NCI-H1436 (cell line): ENCODE measurements at places on chromosomes 11 and 22.

GRCh38 chr11:78192223-78192719, 3.6 kb downstream of the USP35 start:
- no peak for DNase-seq

- DNase-seq = no peak
Observed at GRCh38 chr11:20048707-20049106, 111.6 kb downstream of the DBX1 start.

DNA sequence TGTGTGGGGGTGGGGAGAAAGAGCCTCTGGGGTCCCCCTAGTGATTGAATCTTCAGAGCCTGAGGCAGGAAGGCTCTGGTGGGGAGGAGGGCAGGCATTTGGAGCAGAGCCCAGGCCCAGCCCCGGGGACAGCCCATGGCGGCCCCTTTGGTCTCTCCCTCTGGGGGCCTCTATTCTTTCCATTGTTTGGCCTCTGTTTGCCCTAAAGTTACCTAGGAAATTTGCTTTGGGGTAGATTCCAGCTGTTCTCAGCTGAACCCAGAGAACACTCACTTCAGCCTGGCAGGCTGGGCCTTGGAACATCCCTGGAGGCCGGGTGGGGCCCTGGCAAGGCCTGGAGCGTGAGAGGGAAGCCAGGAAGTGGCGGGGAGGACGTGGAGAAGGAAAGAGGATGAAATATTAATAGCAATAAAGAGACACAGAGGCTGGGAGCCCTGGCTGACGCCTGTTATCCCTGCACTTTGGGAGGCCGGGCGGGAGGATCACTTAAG, 22.9 kb upstream of the A4GALT start:
- no peak for DNase-seq

- DNase-seq = no peak
Observed at GRCh38 chr22:42623301-42623751, 8.6 kb upstream of the POLDIP3 start.

DNA sequence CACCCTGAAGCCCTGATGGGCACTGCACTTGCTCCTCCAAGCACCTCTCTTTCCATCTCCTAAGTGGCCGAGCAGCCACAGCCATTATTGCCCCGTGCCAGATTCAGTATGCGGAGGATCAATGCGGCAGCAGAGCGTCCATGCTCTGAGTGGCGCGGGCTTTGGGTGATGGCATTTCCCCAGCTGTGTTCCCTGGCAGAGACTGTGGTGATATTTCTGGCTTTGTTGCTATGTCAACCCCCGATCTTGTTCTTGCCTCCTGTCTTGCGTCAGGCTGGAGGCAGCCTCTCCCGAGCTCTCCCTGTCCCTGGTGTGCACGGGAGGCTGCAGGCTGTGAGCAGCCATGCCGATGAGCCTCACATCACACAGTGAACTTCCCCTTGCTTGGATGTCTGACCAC, 1018.6 kb downstream of the TBC1D22A start:
- no peak for DNase-seq

DNA sequence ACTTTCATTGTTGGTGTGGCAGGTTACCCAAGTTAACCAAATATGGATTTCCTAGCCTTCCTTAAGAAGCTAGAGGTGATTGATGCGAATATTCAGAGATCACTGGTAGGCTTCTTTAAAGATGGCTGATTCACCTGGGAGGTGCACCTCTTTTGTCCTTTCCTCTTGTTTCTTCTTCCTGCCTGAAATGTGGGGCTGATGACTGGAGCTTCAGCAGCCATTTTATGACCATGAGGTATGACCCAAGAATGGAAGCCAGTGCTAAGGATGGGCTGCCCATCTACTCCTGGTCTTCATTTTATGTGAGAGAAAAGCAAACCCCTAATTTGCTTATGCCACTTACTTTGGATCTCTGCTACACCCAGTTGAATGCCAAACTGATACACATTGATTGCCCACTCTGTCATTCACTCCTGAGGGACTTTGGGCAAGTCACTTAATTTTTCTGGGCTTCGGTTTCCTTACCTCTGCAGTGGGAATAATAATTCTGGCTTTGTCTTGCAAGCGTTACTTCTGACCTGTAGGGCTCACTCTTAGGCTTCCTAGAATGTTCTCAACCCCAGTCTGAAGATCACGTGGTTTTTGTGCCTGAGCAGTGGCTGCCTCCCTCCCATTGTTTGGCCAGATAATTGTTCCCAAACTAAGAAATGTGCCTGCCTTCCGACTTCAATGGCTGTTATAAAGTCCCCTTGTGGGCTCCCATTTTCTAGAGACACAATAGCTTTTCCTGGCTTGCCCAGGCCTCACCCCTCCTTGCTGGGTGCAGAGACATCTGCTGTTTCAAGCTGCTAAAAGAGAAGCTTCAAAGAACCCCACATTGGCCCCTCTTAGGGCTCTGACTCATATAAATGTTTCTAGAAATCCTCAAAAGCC, 243.1 kb downstream of the ST3GAL4 start:
- DNase-seq = no peak

GRCh38 chr11:95908826-95909225, 15.1 kb downstream of the MTMR2 start:
- DNase-seq = no peak

- DNase-seq = no peak
Observed at GRCh38 chr22:46145896-46146295, 4.4 kb upstream of the PPARA start.

GRCh38 chr22:17969701-17970113, 54.7 kb downstream of the MICAL3 start:
- DNase-seq = no peak

GRCh38 chr11:119741369-119742262, 12.6 kb upstream of the NECTIN1 start:
- DNase-seq = no peak

DNA sequence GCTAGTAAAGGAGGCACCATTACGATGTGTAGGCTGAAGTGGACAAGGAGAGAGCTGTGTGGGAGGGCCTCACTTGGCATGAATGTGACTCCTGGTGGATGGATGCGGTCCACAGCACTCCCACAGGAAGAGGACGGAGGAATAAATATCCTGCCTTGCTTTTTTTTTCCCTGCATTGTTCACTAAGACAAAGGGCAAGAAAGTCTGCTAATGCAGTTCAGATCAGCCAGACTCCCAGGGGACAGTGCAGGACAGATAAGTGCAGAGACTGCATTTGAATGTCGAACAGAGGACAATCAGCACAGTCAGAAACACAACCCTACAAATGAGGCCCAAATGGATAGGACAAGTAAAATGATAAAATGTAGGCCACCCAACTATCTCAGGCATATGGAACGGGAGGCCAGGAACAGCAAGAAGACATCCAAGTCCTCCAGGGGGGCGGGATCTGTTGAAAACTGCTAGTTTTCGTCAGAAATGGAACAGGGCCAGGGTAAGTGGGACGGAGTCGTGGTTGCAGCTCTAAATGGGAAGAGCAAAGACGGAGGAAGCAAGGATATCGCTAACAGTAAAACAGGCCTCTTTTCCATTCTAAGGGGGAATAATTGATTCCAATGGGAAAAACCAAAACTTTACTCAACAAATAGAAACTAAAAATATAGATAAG, 25.2 kb upstream of the OR8B8 start:
- no peak for DNase-seq

DNA sequence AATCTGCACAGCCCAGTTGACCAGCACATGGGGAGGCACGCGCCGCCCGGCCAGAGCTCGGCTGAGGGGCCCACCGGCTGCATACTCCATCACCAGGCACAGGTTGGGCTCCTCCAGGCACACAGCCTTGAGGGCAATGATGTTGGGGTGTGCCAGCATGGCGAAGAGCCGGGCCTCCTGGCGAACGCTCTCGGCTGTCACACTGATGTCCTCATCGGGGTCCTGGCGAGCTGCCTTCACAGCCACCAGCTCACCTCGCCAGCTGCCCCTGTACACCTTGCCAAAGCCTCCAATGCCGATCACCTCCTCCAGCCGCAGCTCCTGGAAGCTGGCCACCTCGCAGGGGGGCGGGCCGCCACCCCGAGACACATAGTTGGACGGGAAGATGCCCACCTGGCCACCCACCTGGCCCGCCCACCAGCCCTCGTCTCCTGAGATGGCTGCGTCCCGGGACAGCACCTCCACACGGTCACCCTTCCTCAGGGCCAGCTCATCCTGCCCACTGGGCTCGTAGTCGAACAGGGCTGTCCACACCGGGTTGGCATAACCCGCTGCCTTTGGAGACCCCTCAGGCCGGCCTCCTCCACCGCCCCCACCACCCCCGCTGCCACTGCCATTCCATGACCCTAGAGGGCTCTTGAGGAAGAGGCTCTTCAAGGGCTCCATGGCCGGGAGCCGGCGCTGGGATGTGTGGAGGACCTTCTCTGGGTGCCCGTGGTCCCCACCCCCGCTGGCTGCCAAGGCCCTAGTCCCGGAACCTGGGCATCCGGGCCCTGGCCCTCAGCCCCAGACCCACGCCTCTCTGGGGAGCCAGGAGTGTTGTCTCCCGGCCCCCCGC, 711 bp downstream of the MAP3K11 start:
- no peak for DNase-seq

GRCh38 chr11:64614917-64615316, 23.9 kb downstream of the SLC22A12 start:
- no peak for DNase-seq

DNA sequence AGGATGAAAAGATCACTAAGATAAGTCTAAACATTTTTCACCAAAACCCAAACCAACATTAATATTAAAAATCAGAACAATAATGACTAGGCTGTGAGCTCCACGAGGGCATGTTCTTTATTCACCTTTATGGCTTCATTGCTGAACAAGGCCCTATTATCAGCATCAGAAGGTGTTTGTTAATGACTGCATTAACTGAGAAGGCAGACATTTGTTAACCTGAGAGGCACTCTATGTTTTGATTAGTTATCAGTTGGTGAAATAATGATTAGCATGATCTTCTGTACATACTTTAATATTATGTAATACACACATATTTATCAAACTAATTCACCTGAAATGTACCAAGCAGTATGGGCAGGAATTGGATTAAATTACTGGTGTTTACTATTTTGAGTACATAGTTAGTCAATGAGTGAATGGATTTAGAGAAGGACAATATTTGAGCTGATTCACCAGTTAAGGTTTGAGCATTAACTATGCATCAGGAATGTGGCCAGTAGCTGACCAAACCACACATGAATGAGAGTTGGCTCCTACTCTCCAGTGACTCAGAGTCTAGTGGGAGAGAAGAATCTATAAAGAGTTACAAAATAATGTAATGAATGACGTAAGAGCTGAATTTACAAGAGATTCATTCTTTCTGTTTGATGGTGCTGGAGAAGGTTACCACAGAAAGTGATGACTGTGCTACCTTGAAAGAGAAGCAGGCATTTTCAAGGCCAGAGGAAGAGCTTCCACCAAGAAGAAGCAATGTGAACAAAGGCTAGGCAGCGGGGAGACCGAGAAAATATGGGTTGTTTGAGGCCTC, 6.7 kb downstream of the IL18 start:
- no peak for DNase-seq

DNA sequence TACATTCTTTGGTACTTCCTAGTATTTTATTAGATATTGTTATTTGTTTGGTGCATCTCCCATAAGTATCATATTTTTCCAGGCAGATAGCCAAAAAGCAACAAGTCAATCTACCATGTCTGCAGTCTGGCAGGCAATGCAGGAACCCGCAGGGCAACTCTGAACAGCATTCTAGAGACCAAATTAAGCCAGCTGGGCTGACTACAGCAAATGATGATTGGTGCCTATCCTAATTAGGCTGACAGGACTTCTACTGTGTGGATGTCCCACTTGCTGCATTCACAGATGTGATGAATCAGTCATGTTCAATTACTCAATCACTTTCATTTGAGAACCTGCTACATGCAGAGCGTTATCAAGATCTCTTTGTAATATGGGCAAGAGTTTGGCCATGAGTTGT, 40.3 kb upstream of the AMOTL1 start:
- DNase-seq = no peak

DNA sequence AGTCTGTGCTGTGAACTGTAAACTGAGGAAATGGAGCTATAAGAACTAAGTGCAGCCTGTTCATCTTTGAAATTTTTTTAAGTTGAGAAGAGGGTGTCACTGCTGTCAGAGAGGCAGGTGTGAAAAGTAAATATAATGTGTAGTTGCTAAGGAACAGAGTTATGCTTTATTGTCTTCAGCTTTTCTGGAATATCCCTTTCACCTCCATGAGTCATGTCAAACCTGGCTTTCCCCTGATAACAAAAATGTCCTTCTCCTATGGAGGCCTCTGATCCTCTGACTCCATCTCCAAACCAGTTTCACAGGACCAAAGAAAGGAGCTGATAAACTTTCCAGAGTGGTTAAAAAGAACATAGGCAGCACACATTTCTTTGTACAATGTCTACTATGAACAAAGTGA, 12.8 kb upstream of the MUC15 start:
- no peak for DNase-seq

- no peak for DNase-seq
Observed at GRCh38 chr11:119608781-119609180, 120.2 kb downstream of the NECTIN1 start.
